ENCODE measurements at places on chromosomes 13 and 19. TPM values are rescaled to one million over a fixed set of nuclear protein-coding genes. Genes with fewer than 3 reads are reported as not detected.
A peak's percentile ranks its signal among the peaks of the same experiment; 100 is the strongest.

GRCh38 chr19:39372941-39373340 lies 18.0 kb downstream of the PAF1 start:
- DNase-seq = no peak

GRCh38 chr19:41298348-41298964 lies 11.5 kb upstream of the CCDC97 start:
- peak; percentile 43 for DNase-seq

DNA sequence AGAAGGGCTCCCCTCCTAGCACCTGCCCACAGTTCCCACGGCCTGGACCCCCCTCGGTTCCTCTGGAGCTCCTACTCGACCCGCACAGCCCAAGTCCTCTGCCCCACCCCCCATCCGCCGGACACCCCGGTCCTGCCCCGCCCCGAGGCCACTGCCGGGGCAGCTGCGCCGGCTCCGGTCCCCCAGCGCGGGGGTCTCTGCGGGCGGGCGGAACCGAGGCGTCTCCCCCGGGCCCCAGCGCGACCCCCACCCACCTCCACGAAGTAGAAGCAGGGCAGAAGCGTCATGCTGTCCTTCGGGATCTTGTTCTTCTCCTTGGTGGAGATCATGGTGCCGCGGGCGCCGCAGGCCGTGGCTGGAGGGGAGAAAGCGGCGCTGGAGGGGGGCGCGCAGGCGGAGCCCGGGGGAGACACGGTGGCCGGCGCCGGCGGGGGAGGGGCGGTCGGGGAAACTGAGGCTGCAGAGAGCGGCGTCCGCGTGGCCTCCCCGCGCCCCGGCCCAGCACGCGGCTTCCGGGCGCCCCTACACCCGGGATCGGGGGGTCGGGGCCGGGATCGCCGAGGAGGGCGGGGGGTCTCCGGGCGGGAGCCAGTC lies 427 bp downstream of the PLPPR3 start:
- DNase-seq = peak; percentile 80

Gene ZSCAN1
- total RNA-seq = 0.98 TPM

DNA sequence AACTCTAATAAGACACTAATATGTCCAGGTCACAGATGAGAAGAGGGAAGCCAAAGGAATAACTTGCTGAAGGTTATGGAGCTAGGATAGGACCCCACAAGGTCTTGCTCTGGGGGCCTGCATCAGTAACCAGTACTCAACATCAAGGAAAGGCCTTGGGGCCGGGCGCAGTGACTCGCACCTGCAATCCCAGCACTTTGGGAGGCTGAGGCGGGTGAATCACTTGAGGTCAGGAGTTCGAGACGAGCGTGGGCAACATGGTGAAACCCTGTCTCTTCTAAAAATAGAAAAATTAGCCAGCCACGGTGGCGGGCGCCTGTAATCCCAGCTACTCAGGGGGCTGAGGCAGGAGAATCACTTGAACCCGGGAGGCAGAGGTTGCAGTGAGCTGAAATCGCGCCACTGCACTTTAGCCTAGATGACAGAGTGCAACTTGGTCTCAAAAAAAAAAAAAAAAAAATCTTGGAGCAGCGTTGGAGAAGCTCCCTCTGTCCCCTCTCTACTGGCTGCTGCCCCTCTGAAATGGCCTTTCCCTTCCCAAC lies 1.8 kb downstream of the LONP1 start:
- no peak for DNase-seq
